Kasumi-1 (cell line): ENCODE measurements at places on chromosomes 5 and 9.
A peak's percentile ranks its signal among the peaks of the same experiment; 100 is the strongest.

GRCh38 chr9:91151718-91152095, 210.0 kb downstream of the AUH start:
- DNase-seq: no peak

GRCh38 chr5:44331471-44332050, 57.7 kb downstream of the FGF10 start:
- DNase-seq: no peak

- DNase-seq: no peak
These were observed 58.1 kb upstream of the TMEM215 start for GRCh38 chr9:32725066-32725860.

GRCh38 chr5:125489146-125489545, 742.7 kb upstream of the ZNF608 start:
- DNase-seq: no peak

- DNase-seq: peak; percentile 29
These were observed 135.9 kb upstream of the OTULINL start for GRCh38 chr5:14445576-14446290.

- DNase-seq: no peak
These were observed 200.9 kb upstream of the RIOK2 start for GRCh38 chr5:97383996-97384395.

GRCh38 chr5:84057211-84057610, 327.5 kb downstream of the EDIL3 start:
- DNase-seq: no peak

GRCh38 chr9:93234600-93234999, 50.7 kb downstream of the WNK2 start:
- no peak for DNase-seq

DNA sequence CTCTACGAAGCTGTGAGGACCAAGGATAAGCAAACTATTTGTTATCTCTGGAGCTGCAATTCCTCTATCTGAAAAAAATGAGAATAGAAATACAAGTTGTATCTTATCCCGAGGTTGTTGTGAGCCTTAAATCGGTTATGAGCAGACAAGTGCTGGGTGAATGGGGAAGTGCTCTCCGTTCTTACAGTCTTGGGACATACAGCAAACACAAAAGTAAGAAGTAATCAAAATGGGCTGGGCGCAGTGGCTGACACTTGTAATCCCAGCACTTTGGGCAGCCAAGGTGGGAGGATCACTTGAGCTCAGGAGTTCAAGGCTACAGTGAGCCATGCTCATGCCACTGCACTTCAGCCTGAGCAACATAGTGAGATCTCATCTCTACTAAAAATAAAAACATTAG, 31.7 kb downstream of the ITK start:
- no peak for DNase-seq

GRCh38 chr5:50710838-50711237, 44.4 kb downstream of the PARP8 start:
- DNase-seq: no peak

DNA sequence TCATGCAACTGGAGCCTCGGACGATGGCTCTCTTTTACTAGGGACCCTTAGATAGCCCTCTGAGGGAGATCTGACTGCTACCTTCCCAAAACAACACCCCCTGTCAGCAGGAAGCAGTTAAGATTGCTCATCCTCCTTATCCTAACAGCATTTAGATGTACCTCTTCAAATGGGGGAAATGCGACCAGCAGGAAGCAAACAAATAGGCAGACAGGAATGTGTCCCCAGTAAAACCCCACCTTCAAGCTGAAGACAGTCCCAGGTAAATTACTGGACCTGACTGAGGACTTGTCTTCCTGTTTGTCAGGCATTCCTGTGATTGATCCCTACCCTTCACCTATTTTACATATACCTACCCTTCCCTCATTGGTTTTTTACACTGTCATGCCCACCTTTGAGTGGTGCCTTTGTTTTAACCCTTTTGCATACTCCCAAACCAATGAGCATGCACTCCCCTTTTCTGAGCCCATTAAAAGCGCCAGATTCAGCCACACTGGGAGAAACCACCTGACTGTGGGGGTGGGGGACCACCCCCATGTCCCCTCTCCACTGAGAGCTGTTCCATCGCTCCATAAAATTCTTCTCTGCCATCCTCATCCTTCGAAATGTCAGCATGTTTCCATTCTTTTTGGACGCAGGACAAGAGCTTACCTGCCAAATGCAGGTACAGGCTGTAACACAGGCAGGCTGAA, 954.0 kb upstream of the CDH6 start:
- DNase-seq: no peak

GRCh38 chr9:38019731-38020130, 49.3 kb downstream of the SHB start:
- no peak for DNase-seq

DNA sequence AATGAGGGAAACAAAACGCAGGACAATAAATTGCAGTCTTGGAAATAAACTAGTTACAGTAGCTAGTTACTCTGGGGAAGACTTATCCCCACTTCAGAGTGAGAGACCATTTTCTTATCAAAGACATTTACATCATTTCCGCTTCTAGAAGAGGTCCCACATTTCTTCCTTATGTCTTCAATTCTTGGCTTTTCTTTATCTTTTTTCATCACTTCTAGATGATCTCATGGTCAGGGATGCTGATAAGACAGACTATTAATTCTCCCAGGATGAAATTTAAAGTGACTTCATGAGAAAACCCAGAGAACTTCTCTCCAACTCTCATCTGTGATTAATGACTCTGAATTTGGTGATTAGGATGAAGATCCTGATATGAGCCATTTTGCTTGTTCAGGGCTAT, 229.1 kb downstream of the MTRR start:
- DNase-seq: no peak

- no peak for DNase-seq
These were observed 94.0 kb downstream of the RCL1 start for GRCh38 chr9:4886698-4887097.

GRCh38 chr5:65623482-65623881, 651 bp downstream of the TRIM23 start:
- no peak for DNase-seq

DNA sequence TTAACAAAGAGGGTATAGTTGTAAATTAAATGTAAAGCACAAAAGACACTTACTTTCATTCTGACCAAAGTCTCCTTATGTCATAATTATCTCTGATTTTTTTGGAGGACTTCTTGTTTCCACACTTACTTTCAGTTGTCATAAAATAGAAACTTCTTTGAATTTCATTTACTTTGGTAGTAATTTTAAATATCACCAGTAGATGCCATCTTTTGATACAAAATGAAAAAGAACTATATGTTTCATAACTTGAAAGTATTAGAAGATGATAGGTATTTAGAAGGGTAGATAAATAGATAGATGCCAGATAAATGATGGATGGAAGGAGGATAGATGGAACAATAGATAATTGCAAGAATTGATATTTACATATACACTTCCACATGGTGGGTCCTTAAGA, 1865.3 kb upstream of the CDH9 start:
- DNase-seq: peak; percentile 18

DNA sequence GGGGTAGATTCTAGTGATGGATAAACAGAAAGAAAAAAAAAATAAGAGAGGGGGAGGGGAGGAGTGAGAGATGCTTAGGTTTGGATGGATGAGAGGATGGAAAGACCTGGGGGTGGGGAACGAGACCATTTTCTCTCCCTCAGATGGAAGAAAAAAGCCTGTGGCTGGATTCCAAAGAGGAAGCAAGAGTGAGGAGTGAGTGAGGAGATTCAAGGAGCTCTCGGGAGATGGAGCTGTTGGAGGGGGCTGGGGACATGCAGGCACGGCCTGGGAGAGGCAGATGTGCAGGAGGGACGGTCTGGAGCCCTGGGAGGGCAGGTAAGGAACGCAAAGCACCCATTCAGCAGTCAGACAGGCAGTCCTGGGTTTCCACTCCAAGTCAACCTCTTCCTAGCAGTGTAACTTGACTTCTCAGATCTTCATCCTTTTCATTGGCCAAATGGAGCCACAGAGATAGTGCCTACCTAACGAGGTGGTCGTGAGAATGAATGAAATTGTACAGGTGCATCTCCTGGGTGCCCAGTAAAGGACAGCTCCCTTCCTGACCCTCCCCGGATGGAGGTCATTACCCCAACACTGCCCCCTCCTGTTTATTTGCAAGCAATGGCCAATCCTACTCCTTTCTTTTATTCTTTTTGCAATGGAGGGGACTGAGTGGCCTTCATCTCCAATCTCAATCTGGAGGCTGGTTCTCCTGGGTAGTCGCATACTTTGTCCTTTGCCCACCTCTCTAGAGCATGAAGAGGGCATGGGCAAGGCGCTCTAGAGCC, 52.2 kb downstream of the PCDH1 start:
- DNase-seq: peak; percentile 13

DNA sequence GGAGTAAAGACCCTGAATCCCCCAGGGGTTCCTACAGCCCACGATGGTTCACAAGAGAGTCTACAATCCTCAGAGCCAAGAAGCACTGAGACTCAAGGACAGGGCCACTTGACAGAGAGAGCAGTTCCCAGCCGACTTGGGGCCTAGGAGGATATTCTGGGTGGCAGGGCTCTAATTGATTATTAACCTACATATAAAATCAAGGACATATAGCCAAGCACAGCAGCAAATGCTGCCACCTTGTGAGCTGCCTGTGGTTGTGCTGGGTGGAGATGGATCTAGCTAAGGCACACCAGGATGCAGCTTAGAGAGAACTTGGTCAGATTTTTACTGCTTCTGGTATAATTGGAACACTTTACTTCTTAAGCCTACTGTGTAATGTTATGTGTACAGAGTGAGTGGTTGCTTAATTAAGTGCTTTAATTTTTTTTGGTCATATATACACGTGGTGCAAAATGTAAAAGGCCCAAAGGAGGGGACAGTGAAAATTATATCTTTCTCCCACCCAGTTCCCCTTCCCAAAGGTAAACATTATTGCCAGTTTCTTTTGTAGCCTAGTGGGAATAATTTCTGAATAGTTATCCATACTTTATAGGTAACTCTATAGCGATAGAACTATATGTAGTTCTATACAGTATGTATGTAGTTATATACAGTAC, 78.8 kb downstream of the F2RL2 start:
- peak; percentile 66 for DNase-seq

DNA sequence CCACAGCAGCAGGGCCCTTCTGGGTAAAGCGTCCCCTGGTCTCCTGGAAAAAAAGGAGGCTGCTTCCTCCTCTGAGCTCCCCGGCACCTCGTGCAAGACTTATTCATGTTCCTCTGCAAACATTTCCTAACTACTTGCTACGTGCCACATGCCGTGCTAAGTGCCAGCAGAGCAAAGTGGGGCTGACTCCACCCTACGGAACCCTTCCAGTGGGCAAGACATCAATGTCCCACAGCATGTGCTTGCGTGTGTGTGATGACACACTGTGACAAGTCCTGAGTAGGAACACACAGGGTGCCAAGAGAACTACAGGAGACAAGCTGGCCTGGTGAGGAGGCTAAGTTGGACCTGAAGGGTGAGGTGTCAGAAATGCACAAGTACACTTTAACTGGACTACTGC, 57.4 kb downstream of the SEMA4D start:
- DNase-seq: peak; percentile 52

DNA sequence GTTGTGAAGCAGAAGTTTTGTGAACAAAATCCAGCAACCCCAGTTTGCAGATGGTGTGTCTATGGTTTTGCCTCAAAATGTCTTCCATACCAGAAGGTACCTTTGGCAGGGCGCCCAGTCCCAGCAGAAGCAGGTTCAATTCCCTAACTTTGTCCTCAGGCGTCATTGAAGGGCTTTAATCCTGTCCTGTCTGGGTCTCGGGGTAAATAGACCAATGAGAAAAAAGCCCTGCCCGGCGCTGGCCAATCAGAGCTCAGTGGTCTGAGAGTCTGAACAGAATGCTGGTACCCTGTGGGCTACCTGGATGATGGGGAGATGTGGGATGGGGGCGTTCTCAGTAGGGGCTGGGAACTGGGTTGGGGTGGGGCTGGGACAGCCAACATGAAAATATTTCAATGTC, 6.2 kb upstream of the ST6GALNAC4 start:
- DNase-seq: no peak

DNA sequence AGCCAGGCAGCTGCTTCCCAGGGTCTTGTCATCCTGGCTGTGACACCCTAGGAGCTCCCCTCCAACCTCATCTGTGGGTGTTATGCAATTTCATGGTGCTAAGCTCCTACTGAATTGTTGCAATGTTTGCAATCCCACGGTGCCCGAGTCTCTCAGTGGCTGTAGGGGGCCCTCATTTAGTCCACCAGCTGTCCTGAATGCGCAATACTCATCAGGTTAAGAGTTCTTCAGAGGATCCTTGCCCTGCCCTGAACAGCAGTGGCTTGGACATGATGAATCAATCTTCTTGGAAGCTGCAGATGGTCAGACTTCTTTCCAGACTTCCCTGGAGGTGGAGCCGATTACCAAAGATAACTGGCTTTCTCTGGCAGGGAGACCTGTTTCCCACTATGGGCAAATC, 584.1 kb downstream of the CCDC171 start:
- DNase-seq: no peak

DNA sequence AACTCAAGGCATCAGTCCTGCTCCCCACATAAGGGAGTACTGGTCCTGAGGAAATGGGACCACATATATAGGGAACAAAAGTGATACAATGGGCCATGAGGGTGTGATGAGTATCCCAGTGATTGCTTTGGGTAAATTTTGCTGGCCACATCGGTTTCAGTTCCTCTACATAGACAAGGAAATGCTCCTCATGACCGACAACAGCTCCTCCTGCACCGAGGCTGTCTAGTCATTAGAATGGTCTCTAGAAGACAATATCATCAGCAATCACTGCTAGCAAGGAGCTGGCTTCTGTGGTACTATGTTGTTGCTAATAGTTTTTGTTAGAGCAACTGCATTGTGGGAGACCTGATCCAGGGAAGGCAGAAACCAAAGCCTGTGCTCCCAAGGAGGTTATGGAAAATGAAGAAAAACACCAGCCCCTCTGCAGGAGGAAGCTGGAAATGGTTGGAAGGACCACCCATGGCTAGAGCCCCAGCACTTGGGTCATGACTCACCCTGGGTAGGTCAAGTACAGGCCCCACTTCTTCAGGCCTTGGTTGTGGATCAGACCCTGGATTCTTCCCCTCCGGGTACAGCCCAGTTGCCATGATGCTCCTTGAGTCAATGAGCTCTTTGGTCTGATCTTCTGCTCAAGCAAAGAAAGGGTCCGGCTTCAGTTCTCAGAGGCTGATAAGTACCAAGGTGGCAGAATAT, 3.4 kb upstream of the CTSL start:
- DNase-seq: no peak

GRCh38 chr5:77095189-77095588, 8.1 kb upstream of the ZBED3 start:
- no peak for DNase-seq
